Activated T-cell treated with anti-CD3 and anti-CD28 coated beads for 48 hours (primary cell): ENCODE measurements at places on chromosomes 16 and 17.

- DNase-seq = no peak
Observed at GRCh38 chr17:40529991-40530390, 28.6 kb upstream of the TNS4 start.

GRCh38 chr16:35492225-35492624 lies 2032.8 kb downstream of the TP53TG3F start:
- no peak for DNase-seq

DNA sequence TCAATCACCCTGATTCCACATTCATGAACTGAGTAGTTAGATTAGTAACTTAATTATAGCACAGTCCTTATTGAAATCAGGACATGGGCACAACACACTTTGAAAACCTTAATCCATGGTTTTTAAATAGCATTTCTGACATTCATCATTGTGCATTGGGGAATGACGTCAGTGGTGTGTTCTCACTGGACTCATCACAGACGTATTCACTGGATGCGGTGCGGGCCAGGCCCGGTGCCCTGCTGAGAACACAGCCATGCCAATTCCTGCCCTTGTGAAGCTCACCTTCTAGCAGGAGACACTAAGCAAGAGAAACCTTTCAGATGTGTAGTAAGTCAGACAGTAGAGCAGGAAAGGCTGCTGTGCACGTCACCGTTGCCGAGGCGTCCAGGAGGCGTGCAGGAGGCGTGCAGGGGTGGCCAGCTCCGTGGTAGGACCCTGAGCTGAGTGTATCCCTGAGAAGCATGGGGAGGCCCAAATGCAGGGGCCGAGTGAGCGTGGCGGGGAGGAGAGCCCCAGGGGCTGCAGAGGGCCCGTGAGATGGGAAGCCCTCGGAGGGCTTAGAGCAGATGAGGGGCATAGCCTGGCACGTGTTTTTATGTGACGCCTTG lies 12.9 kb downstream of the BANP start:
- no peak for DNase-seq

DNA sequence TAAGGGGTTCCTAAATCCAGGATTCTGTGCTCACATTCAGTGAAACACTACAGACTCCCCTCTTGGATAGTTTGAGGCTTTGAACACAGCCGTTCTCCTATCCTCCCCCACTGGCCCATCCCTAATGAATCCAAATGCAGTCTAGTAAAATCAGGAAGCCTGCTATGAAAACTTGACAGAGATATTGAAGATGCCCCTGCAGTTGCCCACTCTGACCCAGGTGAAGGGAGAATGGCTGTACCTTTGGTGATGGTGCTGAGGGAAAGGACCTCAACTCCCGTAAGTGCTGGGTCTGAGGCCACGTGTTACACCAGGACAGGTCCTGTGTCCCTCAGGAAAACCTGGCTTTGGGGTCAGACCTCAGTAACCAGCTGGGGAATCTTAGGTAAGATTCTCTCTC lies 54.4 kb downstream of the SF3B3 start:
- no peak for DNase-seq

- no peak for DNase-seq
Observed at GRCh38 chr17:80253631-80254395, 6.8 kb upstream of the RNF213 start.

GRCh38 chr17:81567191-81567590 lies 15.0 kb upstream of the FAAP100 start:
- DNase-seq = no peak

DNA sequence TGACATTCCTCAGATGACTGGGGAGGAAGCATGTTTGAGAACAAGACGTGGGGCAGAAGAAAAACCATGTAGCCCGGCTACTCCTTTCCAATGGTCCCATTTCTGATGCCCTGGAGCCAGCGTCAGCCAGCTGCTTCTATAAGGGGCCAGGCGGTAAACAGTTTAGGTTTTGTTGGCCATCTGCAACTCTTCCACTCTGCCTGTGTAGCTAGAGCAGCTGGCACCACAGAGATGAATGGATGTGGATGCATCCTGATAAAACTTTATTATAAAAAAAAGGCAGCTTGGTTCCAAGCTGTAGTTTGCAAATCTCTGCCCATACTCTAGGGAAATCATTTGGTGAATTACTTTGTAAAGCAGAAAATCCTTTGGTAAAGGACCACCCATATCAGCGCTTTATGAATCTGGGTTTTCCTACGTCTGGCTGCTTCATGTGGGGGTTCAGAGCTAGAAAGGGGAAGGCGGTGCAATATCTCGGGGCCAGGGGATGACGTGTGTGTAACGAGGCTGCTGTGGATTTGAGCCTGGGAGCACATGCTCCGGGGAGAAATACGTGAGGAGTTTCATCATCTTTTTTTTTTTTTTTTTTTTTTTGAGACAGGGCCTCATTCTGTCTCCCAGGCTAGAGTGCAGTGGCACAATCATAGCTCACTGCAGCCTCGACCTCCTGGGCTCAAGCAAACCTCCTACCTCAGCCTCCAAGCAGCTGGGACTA lies 3.4 kb upstream of the SRL start:
- DNase-seq = no peak

DNA sequence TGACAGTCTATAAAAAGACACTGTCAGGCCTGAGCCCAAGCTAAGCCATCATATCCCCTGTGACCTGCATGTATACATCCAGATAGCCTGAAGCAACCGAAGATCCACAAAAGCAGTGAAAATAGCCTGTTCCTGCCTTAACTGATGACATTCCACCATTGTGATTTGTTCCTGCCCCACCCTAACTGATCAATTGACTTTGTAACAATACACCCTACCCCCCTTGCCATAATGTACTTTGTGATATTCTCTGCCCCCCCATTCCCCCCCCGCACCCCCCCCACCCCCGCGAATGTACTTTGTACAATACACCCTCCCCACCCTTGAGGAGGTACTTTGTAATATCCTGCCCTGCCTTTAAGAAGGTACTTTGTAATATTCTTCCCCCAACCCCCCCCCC lies 82.2 kb upstream of the MED13 start:
- no peak for DNase-seq

- DNase-seq = no peak
Observed at GRCh38 chr16:62035115-62036092, 834 bp downstream of the CDH8 start.

- DNase-seq = no peak
Observed at GRCh38 chr16:49621241-49622083, 234.4 kb downstream of the ZNF423 start.

DNA sequence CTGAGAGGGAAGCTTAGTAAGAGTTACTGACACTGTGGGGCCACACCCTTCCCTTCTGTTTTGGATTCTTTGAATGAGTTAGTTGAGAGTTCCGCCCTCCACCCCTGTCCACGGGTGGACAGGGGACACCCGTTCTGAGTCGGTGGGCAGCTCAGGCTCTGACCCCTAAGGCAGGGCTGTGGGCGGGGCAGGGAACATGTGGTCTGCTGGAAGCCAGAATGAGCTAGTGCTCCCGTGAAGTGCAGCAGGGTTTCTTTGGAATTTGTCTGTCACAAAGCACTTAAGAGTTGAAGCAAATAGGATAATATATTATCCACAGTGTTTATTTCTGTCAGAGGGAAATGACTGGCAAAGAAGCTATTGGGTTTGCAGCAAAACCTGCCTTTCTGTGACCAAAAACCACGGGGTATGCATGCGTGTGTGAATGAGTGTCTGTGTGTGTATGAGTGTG lies 90.1 kb downstream of the CLEC16A start:
- DNase-seq = no peak

DNA sequence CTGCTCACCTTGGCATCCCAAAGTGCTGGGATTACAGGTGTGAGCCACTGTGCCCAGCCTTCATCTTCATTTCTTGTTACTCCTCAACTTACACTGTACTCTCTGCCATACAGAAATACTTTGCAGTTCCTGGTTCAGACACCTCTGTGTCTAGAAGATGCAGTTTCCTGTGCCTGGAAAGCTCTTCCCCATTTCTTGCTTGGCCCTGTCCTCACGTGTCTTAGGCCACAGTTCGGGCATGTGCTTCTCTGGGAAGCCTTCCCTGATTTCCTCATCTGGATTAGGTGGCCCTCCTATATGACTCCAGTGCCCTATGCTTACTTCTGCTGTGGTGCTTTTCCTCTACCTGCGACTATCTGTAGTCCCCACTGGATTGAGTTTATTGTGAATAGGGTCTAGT lies 26.5 kb upstream of the CDR2 start:
- no peak for DNase-seq

DNA sequence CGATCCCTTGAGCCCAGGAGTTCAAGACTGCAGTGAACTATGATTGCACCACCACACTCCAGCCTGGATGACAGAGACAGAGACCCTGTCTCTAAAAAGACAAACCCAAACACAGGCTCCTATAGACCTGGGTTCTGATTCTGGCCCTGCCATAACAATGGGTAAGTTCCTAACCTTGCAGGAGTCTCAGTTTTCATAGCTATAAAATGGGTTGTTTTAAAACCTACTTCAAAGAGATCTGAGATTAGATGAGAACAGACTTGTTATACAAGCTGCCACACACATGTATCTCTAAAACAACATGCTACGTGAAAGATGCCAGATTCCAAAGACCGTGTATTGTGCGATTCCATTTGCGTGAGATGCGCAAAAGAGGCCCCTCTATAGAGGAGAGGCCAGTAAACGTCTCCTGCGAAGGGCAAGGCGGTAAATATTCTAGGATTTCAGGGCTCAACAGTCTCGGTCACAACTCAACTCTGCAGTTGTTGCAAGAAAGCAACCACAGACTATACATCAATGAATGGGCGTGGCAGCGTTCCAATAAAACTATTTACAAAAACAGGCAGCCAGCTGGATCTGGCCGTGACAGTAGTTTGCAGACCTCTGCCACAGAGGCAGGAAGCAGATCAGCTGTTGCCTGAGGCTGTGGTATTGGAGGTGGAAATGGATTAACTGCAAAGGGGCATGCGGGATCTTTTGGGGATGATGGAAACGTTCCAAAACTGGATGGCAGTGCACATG lies 5.9 kb downstream of the CORO7 start:
- DNase-seq = no peak

DNA sequence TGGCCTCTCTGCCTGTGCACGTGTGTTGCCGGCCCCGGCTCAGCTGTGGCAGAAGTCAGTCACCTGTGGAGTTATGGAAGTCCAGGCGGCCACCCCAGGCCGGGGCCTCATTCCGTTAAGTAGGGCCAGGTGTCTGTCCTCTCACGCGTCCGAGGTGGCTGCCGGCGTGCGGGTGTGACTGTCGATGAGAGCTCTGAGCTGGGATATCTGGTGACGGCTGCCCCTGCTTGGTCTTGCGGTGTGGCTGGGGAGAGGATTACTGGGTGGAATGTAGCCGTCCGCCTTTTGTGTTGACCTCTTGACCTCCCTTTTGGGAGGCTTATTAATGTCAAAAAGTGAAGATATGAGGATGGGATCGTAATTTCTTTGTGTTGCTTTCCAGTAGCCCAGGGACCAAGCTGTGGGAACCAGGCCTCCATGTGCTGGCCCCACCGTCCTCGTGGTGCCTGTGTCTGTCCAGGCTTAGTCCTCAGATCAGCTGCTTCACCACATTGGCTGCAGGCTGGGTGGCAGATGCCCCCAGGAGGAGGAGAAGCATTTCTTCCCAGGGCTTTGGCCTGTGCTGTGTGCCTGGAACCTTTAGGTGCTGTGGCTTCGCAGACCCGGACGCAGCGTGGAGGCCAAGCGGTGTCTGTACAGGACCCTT lies 23.0 kb upstream of the ZNF750 start:
- DNase-seq = no peak
